ENCODE measurements at places on chromosomes 2 and 18. TPM values are rescaled to one million over a fixed set of nuclear protein-coding genes. Genes with fewer than 3 reads are reported as not detected.

- H3K27me3 ChIP-seq: peaks cover 2% of the 10 kb centered on the region
- H3K36me3 ChIP-seq: no peaks in the 10 kb centered on the region
- no peaks in the 10 kb centered on the region for H3K4me1 ChIP-seq
- no peak overlapping the region for H3K4me3 ChIP-seq
- DNase-seq: no peak
Measured at GRCh38 chr2:6647046-6647445, 218.7 kb downstream of the CMPK2 start.

DNA sequence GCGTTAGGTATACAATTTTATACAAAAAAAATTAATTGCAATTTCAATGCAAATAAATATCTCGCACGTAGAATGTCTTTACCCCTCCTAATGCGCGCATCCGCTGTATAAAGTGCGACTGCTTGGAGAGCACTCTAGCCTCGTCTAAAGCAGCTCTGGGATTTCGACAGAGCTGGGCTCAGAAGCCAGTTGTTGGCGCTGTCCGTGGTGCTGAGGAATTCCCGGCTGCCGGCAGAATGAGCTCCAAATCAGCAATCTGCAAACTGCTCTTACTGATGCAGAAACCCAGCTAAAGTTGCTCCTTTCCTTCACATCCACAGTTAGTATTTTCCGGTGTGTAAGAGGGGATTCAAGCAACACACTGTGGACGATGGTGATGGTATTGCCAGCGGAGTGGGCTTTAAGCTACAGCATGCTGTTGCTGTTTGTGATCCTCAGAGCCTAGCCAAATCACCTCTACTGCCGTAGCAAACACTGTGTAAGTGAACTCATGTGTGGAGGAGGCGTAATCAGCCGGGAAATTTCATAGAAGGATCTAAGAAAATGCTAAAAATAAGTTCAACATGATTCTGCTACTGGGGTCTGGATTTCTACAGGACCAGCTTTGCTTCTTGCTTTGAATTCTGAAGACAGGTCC is at the start of gene VWC2L:
VWC2L (plus strand) TSS at position 137 of the 637 bp plus-strand sequence. CDS start 3,140 bp downstream, outside the sequence.
- peak; percentile 55 for DNase-seq
- H3K4me1 ChIP-seq: no peaks in the 10 kb centered on the region
- H3K36me3 ChIP-seq: no peaks in the 10 kb centered on the region
- no peak within 1 kb of the TSS for H3K27ac ChIP-seq

GRCh38 chr2:185628985-185629384 is 109.6 kb upstream of the FSIP2 start:
- H3K4me1 ChIP-seq: no peaks in the 10 kb centered on the region
- H3K4me3 ChIP-seq: no peak overlapping the region
- H3K27me3 ChIP-seq: no peaks in the 10 kb centered on the region
- H3K27ac ChIP-seq: no peak overlapping the region
- H3K36me3 ChIP-seq: no peaks in the 10 kb centered on the region
- DNase-seq: peak; percentile 34

DNA sequence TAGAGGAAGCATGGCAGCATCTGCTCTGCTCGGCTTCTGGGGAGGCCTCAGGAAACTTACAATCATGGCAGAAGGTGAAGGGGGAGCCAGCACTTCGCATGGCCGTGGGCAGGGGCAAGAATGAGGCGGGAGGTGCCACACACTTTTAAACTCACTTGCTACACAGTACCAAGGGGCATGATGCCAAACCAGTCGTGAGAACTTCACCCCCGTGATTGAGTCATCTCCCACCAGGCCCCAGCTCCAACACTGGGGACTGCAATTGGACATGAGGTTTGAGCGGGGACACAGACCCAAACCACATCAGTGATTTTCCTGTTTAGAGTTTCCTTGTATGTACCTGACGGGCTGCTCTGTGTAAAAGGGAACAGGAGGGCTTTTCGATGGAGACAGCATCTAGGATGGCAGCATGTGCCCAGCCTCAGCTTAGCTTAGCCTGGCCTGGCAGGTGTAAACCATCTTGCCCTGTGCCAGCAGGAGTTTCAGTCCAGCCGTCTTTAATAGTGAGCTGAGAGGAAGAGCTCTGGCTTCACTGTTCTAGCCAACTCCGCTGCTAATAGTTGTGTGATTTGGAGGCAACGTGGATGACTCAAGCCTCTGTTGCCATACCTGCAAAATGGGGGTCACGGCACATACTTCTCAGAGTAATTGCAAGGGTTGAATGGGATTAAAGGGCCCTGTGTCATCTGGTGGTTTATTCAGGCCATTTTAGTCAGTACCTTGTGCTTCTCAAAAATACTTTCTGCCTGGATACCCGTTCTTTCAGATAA is 101.8 kb downstream of the ASAP2 start:
- H3K36me3 ChIP-seq: no peaks in the 10 kb centered on the region
- no peaks in the 10 kb centered on the region for H3K27me3 ChIP-seq
- no peak overlapping the region for H3K4me3 ChIP-seq
- DNase-seq: no peak
- no peak overlapping the region for H3K27ac ChIP-seq

GRCh38 chr2:165273176-165273575 is 34.0 kb downstream of the SCN2A start:
- no peaks in the 10 kb centered on the region for H3K36me3 ChIP-seq
- H3K4me3 ChIP-seq: no peak overlapping the region

- H3K27ac ChIP-seq: no peak overlapping the region
- peaks cover 21% of the 10 kb centered on the region for H3K36me3 ChIP-seq
- peaks cover 15% of the 10 kb centered on the region for H3K4me1 ChIP-seq
- peak; percentile 18 for DNase-seq
Measured at GRCh38 chr2:63993871-63994270, 25.4 kb downstream of the VPS54 start.

- peaks cover 4% of the 10 kb centered on the region for H3K4me1 ChIP-seq
- no peak overlapping the region for H3K27ac ChIP-seq
- DNase-seq: no peak
- no peak overlapping the region for H3K4me3 ChIP-seq
- H3K36me3 ChIP-seq: no peaks in the 10 kb centered on the region
- H3K27me3 ChIP-seq: peaks cover 50% of the 10 kb centered on the region
Measured at GRCh38 chr2:218975060-218975777, 9.8 kb downstream of the FEV start.

DNA sequence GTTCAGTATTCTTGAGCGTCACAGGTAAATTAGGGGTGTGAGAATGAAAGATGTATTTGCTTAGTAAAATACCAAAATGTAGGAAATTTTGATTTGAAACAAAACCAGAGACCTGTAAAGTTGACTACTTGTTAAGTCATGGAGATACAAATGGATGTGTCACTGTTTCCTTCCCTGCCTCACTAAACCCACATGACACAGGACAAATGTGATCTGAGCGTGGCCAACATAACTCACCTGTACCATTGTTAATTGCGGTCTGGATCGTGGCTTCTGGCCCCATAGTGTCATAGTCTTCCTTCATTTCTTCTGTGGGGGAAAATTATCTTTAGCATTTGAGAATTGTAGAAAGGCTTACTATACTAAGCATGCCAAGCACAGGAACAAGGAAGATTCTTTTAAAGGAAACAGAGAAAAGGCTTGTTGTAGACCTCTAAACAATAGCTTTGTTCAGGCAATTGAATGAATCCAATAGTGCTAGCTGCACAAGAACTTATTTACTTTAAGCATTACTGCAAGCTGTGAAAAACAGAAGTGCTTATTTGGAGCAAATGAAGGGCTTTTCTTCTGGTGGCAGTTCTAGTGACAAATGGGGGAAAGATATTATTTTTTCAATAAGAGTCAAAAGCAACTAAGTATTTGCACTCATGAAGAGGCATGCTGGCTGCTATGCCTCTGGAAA is 95.2 kb downstream of the ZEB2 start:
- H3K27ac ChIP-seq: peak overlapping the region; percentile 9
- peaks cover 26% of the 10 kb centered on the region for H3K4me1 ChIP-seq
- peaks cover 23% of the 10 kb centered on the region for H3K36me3 ChIP-seq
- DNase-seq: peak; percentile 50

GRCh38 chr2:199955007-199955338 is 318 bp downstream of the TYW5 start:
- peaks cover 21% of the 10 kb centered on the region for H3K36me3 ChIP-seq
- no peak for DNase-seq
- H3K27me3 ChIP-seq: no peaks in the 10 kb centered on the region
- H3K4me1 ChIP-seq: peaks cover 53% of the 10 kb centered on the region
- H3K4me3 ChIP-seq: peak overlapping the region; percentile 100

DNA sequence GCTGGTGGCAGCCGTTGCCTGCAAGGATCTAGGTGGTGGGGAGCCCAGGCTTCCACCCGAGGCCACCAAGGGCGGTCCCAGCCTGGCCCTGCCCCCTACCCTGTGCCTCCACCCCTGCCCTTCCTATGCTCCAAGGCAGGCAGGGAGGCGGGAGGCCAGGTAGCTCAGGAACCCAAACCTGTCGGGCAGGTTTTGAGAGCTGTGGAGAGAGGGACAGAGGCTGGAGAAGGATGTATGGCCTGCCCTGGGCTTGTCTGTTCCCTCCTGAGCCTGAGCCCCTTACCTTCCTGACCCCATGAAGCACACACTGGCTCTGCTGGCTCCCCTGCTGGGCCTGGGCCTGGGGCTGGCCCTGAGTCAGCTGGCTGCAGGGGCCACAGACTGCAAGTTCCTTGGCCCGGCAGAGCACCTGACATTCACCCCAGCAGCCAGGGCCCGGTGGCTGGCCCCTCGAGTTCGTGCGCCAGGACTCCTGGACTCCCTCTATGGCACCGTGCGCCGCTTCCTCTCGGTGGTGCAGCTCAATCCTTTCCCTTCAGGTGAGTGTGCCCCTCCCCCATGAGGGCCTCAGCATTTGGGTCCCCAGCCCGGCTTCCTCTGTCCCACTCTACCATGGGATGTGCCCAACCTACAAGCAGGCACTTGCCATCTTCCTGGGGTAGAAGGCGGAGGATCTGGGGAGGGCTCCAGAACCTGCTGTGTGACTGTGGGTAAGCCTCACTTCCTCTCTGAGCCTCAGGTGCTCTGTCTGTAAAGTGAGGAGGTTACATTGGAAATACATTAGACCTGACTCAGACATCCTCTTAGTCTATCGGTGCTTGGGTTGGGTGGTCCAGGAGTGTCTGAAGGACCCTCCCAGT is at the start of gene PROM2:
PROM2 (plus strand) TSS at position 159 of the 860 bp plus-strand sequence; CDS start at position 296, 137 bp downstream.
- H3K4me1 ChIP-seq: no peaks in the 10 kb centered on the region
- no peak within 1 kb of the TSS for H3K27ac ChIP-seq

- peaks cover 2% of the 10 kb centered on the region for H3K4me1 ChIP-seq
- H3K4me3 ChIP-seq: no peak overlapping the region
- no peak for DNase-seq
Measured at GRCh38 chr2:9837451-9837850, 5.8 kb upstream of the TAF1B start.

DNA sequence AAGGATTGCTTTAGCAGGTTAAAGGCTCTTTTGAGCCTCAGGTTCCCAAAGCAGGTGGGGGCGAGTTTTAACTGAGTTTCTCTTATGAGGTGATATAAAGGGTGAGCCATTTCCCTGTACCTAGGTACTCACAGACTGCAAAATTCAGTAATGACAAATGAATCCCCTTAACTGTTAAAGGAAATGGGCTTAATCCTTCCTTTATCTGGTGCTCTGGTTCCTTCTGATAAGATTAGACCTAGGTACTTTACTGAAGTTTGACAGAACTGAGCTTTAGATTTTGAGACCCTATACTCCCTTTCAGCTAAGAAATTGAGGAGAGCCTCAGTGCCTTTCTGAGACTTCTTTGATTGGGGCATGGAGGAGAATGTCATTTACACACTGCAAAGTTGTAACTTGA is 42.6 kb downstream of the STK17B start:
- no peak overlapping the region for H3K4me3 ChIP-seq
- peaks cover 7% of the 10 kb centered on the region for H3K4me1 ChIP-seq
- DNase-seq: no peak
- peaks cover 42% of the 10 kb centered on the region for H3K36me3 ChIP-seq
- H3K27me3 ChIP-seq: no peaks in the 10 kb centered on the region

DNA sequence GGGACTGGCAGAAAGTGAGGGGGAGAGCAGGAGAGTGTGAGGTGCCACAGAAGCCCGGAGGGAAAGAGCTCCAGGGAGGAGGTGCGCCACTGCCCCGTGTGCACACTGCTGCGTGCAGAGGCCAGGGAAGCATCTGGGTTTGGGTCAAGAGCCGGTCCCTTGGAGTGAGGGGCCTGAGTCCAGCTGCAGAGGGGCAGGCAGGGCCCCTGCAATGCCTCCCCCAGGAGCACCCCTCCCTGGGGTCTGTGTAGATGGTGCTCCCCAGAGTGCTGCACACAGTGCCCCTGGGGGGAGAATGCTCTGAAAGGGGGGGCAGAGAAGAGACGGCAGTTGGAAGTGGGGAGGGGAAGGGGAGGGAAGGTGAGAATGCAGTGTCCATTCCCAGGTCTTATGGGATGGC is 3.7 kb upstream of the LIMS2 start:
- peaks cover 6% of the 10 kb centered on the region for H3K4me1 ChIP-seq
- H3K36me3 ChIP-seq: no peaks in the 10 kb centered on the region

- H3K4me1 ChIP-seq: peaks cover 57% of the 10 kb centered on the region
- H3K27me3 ChIP-seq: no peaks in the 10 kb centered on the region
- H3K36me3 ChIP-seq: peaks cover 33% of the 10 kb centered on the region
- peak; percentile 68 for DNase-seq
- H3K27ac ChIP-seq: peak overlapping the region; percentile 95
Measured at GRCh38 chr2:70094978-70095719, 7.9 kb downstream of the PCBP1 start.

DNA sequence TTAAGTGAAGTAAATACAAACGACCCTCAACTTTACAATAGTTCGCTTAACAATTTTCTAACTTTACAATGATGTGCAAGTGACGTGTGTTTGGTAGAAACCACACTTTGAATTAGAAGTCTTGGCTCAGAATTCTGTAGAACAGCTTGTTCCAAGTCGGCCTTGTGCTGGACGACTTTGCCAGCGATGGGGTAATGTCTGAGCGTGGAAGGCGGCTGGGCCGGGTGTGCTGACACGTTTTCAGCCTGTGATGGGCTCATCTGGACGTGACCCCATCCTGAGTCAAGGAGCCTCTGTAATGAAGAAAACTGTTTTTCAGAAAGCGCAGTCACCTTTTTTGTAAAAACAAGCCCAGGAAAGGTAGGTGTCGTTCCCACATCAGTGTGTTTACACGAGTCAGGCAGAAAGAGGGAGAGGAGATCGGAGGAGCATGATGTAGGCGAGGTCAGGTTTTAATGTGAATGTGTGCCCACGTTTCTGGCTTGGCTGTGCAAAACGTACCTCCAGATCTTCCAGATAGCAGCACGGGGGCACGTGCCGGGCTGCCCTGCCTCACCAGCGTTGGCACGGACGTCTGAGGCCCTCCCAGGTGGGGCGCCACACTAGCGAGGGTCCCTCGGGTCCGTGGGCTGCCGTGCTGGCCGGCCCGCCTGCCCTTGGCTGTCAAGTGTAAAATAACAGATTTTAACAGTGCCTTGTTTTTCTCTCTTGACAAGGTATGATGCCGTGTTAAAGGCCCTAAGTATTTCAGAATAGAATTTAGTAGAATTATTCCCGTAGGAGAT is 54.6 kb downstream of the CTDP1 start:
- H3K27me3 ChIP-seq: no peaks in the 10 kb centered on the region
- no peak overlapping the region for H3K4me3 ChIP-seq
- no peak for DNase-seq
- H3K36me3 ChIP-seq: peaks cover 84% of the 10 kb centered on the region
- no peak overlapping the region for H3K27ac ChIP-seq

DNA sequence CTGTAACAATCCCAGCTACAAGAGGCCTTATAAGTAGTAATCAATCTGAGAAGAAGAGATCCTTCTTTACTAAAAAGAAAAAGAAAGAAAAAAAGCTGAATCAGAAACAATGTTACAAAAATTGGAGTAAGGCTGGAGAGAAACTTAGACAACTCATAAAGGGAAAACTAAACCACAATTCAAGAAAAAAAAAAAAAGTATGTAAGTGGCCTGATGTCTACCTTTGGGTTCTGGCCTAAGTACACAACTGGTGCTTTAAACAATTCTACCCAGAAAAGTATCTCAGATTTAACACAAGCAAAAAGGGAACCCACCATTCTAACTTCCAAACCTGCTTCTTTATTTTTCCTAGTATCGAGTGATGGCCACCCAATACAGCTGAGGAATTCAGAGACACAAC is 45.3 kb downstream of the ZNF521 start:
- H3K36me3 ChIP-seq: no peaks in the 10 kb centered on the region
- peaks cover 2% of the 10 kb centered on the region for H3K27me3 ChIP-seq
- H3K4me1 ChIP-seq: no peaks in the 10 kb centered on the region
- no peak overlapping the region for H3K27ac ChIP-seq

The MEP1B gene
- not detected for total RNA-seq

The CRYBA2 gene
- not detected for total RNA-seq

Measured in activated CD8-positive, alpha-beta T cell treated with anti-CD3 and anti-CD28 coated beads for 36 hours (primary cell).